Hindlimb muscle (tissue), 1 donor: ENCODE measurements at places on chromosomes 7 and 10.
A peak's percentile ranks its signal among the peaks of the same experiment; 100 is the strongest.

DNA sequence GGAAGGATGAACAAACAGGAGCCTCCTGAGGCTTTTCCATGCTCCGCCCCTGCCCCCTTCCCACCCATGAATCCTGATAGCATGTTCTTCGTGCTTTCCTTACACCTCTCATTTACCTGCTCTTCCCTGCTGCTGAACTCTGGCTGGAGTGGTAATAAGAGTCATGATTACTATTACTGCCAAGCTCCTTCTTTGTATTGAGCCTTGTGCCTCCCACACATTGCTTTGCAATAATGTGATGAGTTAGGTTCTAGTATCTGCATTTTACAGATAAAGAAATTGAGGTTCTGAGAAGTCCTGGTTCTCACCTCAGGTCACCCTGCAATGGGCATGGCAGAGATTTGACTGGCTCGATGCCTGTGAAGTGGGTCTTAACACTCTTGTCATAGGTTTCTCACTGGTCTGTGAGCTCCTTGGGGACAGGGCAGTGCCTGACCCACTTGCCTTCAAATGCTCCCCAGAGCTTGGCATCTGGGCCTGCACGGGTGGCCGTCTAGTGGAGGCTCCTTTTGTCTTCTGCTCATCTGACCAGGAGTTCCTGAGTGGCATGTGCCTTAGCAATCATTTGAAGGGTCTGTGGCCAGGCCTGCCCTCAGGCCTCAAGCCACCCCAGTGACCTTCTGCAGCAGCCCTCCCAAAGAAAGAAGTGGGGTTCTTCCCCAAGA lies 309.2 kb upstream of the ZMIZ1 start:
- DNase-seq, result no peak

DNA sequence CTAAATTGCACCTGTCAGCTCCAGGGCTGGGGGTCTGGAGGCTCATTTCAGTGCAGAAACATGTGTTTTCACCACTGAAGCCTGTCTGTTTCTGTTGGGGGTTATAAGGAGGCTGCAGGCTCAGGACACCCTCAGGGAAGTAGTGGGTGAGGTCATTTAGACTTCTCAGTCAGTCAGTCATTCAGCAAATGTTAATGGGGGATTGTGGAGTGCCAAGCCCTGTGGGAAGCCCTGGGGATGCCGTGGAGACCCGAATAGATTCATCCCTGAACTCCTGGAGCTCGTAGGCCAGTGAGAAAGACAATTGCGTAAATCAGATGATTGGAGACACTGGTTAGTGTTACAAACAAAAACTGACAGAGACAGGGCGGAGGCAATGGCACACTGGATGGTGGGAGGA lies 19.2 kb downstream of the LHPP start:
- DNase-seq, result no peak

GRCh38 chr7:26592011-26592410 lies 272.4 kb downstream of the SKAP2 start:
- DNase-seq, result no peak

DNA sequence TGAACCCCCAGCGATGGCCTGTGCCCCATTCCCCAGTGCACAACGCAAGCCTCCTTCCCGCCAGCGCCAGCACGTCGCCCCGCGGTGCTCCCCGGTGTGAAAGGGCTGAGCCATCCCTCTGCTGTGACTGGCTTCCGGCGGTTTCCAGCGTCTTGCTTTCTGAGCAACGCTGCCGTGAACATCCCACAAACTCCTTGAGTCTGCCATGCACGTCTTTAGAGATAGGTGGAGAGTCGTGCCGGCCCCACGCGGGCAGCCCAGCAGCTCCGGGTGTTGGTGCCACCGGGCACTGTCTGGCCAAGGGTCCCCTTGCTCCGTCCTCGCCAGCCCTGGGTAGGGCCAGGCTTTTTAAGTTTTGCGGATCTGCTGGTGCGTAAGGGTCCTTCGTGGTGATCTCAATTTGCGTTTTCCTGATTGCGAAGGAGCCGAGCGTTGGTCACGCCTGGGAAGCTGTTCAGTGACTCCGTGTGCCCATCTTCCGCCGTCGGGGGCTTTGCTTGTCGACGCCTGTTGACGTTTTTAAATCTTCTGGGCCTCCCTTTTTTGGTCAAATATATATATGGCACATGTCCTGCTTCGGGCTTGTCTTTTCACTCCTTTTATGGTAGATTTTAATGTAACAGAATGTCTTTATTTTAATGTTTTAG lies 70.6 kb downstream of the FOXL3 start:
- no peak for DNase-seq

DNA sequence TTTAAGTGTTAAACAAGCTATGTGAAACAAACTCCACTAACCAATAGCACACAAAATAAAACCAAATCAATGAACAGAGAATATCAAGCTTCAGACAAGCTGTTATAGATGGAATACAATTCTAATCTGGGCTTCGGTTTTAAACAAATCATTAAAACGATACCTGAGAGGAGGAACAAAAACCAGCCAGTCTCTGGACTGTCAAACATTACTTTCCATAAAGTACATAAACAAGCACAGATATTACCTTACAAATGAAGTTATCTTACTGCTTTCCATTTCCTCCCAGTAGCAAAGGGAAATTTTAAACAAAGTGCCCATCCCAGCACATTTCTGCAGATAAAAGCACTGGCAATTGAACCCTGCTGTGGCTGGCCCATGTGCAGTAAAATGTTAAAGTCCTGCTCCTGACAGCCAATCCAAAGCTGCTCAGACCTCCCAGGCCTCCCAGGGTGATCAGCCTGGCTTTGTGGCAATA lies 128.0 kb downstream of the NRCAM start:
- DNase-seq, result no peak

- no peak for DNase-seq
Measured at GRCh38 chr7:74343281-74344131, 54.3 kb downstream of the CLIP2 start.

- DNase-seq, result no peak
Measured at GRCh38 chr7:19284596-19285300, 139.5 kb upstream of the FERD3L start.

- DNase-seq, result no peak
Measured at GRCh38 chr7:142796501-142797390, 26.0 kb downstream of the PRSS2 start.

DNA sequence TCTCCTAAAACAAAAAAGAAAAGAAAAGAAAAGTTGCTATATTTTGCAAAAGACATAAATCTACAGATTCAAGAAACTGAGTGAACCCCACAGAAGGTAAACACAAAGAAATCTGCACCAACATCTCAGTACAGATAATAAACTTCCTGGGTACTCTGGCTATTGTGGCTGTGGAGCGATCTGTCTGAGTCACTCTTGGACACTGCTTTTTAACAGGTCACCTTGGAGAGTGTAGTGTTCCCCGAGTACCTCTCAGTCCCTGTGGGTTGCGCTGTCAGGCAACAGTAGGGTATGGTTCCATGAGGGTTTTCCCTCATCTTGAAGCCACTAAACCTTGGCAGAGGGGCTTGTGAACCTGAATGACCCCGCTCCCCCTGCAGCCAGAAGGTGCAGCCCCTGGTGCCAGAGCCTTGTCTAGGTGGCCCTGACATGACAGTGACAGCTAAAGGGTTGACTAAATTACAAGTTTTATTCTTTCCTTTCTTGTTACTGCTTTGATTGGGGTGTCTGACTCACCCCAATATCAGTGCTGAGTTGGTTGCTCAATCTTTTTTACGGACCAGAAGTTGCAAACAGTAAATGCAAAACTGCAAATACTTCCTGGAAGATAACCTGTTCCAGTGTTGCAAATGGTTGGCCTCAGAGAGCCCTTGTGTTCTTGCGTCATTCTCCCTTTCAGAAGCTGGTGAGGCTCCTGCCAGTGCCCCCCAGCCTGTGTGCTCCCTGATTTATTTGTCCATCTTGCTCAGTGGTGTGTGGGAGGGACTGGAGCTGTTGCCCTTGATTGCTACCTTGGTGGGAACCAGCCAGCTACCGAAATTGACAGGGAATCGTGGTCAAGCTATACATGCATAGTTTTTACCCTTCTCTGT lies 30.6 kb downstream of the POR start:
- DNase-seq, result no peak

- no peak for DNase-seq
Measured at GRCh38 chr10:77186936-77187335, 450.7 kb downstream of the KCNMA1 start.

DNA sequence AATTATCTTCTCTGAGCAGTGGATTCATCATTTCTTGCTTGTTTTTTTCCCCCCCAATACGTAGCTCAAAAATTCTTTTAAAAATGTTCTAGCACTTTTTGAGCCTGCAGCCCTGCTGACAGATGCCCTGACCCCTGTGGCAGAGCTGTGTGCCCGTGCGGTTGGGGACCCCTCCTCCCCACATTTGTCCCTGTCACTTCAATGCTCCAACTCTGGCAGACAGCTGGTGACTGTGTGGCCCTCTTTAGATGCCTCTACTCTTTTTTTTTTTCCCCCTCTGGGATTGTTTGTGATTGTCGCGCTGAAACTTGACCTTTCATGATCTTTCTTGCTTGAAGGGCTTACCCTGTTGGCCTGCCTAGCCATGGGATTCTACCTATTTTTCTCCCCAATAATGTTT lies 214.1 kb downstream of the TMEM178B start:
- DNase-seq, result no peak

DNA sequence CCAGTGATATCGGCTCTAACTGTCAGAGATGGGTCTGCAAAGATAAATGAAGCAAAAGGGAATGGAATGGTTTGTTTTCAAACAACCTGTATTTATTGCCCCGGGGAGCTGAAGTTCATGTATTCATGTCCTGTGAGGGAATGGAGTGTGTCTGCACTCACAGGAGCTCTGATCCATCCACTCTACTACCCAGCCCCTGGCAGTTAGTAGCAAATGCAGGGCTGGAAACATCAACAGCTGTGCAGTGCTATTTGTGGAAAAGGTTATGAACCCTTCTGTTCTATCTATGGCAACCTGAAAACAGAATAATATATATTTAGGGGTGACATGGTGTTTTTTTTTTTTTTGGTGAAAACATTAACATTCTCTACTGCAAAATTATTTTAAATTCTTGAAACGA lies 9.8 kb downstream of the AGR2 start:
- no peak for DNase-seq

GRCh38 chr10:30432622-30433305 lies 1.2 kb upstream of the MAP3K8 start:
- no peak for DNase-seq

DNA sequence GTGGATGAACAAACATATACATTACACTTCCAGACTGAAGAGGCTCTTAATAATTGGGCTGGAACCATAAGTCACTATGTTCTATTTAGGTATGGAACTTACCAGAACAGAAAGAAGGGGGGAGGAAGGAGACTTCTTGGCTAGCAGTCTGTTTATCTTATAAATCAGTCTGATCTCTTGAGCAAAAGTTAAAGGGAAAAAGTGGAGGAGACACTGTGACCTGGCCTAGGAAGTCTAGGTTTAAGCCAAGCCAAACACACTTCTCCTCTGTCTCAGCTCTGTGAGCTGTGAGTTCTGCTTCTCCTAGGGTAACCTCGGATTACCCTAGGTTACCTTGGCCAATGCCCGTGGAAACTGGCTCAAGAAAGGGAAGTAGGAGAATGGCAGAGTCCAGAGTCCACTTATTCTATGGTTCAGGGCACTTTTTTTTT lies 95.2 kb downstream of the PFKFB3 start:
- DNase-seq, result no peak

DNA sequence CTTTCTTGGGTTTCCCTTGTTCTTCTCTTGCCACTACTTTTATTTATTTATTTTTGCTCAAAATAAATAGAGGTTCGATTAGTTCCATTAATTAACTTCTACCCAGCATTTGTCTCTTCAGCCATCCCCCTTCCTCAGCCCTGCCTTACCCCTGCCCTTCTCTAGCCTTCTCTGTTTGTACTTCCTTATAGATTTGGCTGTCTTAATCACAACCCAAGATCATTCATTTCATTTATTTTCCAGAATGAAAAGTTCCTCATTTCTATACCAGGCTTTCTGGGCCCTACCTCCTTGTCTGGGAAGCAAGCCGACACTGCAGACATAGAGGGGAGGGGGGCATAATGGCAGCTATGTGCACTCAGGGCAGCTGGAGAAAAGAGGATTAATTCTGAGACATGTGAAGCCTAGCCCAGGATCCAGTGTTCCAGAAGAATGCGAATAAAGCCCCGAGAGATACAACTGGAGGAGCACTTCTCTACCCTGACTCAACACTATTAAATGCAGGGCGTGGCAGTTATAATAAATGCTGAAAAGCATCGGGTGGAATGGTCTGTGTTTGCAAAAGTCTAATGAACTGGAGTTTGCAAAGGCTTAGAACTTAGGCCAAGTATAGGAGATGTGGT lies 6.4 kb upstream of the PDCD4 start:
- DNase-seq, result no peak

DNA sequence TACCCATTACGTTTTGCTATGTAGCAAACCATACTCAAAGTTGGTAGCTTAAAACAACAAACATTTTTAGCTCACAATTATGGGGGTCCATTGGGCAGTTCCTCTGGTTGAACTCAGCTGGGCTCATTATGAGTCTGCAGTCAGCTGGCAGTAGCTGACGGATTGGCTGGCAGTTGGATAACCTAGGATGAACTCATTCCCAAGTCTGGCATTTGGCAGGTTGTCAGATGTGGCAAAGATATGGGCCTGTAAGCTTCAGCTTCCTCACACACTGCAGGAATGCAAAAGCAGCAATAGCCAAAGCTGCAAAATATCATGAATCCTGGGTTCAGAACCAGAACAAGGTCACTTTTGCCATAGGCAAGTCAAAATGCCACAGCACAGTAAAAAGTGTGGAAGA lies 412.2 kb upstream of the SORCS1 start:
- no peak for DNase-seq

GRCh38 chr10:43843321-43844101 lies 194.8 kb upstream of the ZNF32 start:
- peak; percentile 56 for DNase-seq

GRCh38 chr7:6376820-6377219 lies 70.9 kb downstream of the DAGLB start:
- DNase-seq, result no peak

DNA sequence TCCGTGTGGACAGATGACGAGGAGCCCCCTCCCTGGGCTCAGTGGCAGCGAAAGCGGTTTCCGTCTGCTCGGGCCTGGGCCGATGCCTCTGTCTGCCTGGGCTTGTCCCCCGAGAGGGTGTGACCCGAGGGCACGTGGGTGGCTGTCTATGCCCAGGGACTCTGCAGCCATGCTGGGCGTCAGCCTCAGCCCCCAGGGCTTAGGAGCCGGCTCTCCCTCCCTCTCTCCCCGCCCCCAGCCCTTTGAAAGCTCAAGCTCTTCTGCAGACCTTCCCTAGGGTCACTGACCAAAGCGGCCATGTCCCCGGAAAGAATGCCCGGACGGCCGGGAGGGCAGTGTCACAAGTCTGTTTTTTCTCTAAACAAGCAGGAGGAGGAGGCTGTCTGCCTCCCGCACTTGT lies 7.1 kb downstream of the MICALL2 start:
- DNase-seq, result no peak

DNA sequence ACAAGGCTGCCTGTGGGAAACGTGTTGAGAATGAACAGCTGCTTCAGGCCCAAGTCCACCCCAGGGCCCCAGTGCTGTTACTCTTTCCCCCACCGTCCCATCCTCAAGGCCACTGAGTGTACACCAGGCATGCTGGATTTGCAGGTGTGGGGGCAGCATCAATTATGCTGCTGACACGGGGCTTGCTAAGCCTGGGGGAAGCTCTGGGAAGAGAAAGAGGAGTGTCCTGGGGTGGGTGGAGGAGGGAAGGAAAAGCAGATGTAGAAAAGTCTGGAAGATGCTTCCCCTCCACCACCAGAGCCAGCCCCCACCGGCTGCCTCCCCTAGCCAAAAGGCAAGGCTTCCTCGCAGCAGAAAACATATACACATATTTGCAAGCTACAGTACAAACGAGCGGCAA lies 153.9 kb downstream of the CDH23 start:
- peak; percentile 39 for DNase-seq
